Heart left ventricle (tissue), 16 donors: ENCODE measurements at places on chromosomes 5 and 9. TPM values are rescaled to one million over a fixed set of nuclear protein-coding genes. Genes with fewer than 3 reads are reported as not detected.

DNA sequence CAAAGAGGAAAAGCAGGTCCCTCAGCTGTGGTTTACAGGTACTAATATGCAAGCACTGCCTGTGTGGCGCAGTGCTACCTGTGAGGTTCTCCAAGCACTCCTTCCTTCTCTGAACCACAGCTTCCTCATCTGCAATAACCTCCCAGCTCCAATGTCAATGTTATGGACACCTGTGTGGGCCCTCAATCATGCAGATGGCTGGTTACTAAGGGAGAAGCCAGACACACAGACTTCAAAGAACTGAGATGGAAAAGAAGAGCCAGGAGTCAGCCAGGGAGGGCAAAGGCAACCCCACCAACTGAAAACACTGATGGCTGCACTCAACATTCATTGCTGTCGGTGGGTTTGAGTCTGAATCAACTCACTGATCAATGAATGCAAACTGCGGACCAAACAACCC, 77.7 kb downstream of the NR6A1 start:
- peaks cover 9% of the 10 kb centered on the region for H3K4me1 ChIP-seq
- H3K4me3 ChIP-seq, result no peak overlapping the region
- no peaks in the 10 kb centered on the region for H3K36me3 ChIP-seq
- DNase-seq, result no peak
- no peak overlapping the region for H3K27ac ChIP-seq
- no peaks in the 10 kb centered on the region for H3K27me3 ChIP-seq

DNA sequence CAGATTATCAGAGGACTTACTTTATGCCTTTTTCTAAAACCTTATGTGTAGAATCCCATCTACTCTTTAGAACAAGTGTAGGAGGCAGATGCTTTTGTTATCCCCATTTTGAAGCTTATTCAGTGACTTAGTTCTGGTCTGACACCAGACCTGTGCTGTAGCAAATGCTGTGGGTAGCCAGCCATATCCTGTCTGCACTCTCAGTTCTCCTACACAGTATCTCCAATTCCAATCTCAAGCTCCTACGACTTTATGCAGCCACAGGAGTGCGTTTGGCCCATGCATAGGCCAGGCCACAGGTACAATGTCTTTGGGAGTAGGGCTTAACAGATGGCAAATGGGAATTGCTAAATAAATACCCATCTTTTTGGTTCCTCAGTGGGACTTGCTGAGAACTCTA, 292.6 kb downstream of the MCTP1 start:
- H3K4me1 ChIP-seq, result no peaks in the 10 kb centered on the region
- H3K27me3 ChIP-seq, result no peaks in the 10 kb centered on the region
- H3K36me3 ChIP-seq, result no peaks in the 10 kb centered on the region
- DNase-seq, result no peak

- H3K4me3 ChIP-seq, result peak overlapping the region; percentile 97
- peaks cover 32% of the 10 kb centered on the region for H3K4me1 ChIP-seq
- no peaks in the 10 kb centered on the region for H3K27me3 ChIP-seq
- H3K27ac ChIP-seq, result peak overlapping the region; percentile 98
- no peak for DNase-seq
- H3K36me3 ChIP-seq, result peaks cover 30% of the 10 kb centered on the region
Measured at GRCh38 chr5:172769616-172770373, 1.2 kb downstream of the DUSP1 start.

DNA sequence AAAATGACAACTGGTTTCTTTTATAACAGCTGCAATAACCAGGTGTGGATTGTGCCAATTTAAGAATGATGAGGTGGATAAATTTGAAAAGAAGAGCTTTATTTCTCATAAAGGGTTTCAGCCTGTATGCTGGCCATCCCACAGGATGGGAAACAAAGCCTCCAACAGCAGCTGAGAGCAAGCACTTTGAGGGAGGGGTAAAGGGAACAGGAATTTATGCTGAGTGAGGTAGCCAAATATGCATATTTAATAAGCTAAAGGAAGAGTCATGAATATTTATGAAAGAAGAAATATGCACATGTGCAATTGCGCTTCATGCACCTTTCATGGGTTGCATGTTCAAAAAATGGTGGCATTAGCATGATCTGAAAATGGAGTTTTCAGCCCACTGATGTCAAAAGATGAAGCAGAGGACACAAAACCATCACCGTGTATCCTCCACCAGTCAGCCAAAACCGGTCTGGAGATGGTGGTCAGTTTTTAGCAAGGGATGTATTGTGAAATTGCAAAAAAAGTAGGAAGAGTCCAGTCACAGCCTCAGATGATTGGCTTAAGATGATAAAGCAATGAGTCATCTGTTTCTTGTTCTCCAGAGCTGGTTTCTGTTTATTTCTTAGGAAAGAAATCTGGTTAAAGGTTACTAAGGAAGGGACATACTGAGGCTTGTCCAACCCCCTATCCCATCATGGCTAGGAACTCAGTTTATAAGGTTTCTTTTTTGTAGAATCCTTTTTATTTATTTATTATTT, 47.9 kb downstream of the DEPDC1B start:
- H3K27me3 ChIP-seq, result no peaks in the 10 kb centered on the region
- H3K27ac ChIP-seq, result no peak overlapping the region
- H3K36me3 ChIP-seq, result no peaks in the 10 kb centered on the region
- no peak overlapping the region for H3K4me3 ChIP-seq
- H3K4me1 ChIP-seq, result no peaks in the 10 kb centered on the region

GRCh38 chr5:68215898-68216244, 315 bp downstream of the PIK3R1 start:
- no peaks in the 10 kb centered on the region for H3K4me1 ChIP-seq
- peak overlapping the region; percentile 88 for H3K4me3 ChIP-seq
- H3K27ac ChIP-seq, result peak overlapping the region; percentile 100
- no peaks in the 10 kb centered on the region for H3K36me3 ChIP-seq

DNA sequence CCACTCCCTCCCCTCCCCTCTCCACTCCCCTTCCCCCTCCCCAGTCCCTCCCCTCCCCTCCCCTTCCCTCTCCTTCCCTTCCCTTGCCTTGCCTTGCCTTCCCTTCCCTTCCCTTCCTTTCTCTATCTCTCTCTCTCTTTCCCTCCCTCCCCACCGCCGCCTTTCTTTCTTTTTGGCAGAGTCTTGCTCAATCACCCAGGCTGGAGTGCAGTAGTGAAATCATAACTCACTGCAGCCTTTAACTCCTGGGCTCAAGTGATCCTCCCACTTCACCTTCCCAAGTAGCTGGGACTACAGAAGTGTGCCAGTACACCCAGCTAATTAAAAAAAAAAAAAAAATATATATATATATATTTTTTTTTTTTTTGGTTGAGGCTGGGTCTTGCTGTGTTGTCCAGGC, 45.5 kb downstream of the IL31RA start:
- no peaks in the 10 kb centered on the region for H3K4me1 ChIP-seq
- no peak overlapping the region for H3K27ac ChIP-seq
- H3K36me3 ChIP-seq, result no peaks in the 10 kb centered on the region
- H3K4me3 ChIP-seq, result no peak overlapping the region
- H3K27me3 ChIP-seq, result no peaks in the 10 kb centered on the region

- H3K27ac ChIP-seq, result no peak overlapping the region
- peaks cover 3% of the 10 kb centered on the region for H3K4me1 ChIP-seq
- H3K36me3 ChIP-seq, result no peaks in the 10 kb centered on the region
- no peaks in the 10 kb centered on the region for H3K27me3 ChIP-seq
Measured at GRCh38 chr9:133563291-133563796, 28.8 kb downstream of the ADAMTSL2 start.

DNA sequence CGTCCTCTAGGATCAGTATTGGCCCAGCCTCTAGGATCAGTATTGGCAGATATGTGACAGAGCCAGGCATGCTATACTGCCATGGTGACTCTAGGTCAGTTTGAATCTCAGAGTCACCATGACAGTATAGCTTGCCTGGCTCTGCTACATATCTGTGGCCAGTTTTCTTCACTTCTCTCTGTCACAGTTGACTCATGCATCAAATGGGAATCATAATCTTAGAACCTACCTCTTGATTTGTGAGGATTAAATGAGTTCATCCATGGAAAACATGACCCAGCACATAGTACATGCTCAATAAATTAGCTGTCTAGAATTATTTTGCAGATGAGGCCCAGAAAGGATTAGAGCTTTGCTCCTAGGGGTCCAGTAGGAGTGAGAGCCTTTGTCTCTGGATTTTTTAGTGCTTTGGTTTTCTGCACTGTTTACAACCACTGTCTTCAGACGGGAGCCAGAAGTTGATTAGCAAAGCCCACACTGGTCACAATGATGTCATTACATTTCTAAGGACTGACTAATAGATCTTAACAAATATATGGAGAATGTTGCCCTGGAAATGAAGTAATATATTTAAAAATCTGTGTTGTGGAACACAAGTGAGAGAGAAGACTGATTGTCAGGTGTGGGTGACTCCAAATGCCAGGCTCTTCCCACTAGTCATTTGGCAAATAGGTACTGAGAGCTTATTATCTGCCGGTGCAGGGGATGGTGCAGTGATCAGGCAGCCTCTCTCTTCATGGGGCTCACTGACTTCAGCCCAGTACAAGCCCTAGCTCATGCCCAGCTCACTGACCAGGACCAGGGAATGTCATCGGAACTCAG, 76.0 kb downstream of the COL15A1 start:
- peaks cover 13% of the 10 kb centered on the region for H3K4me1 ChIP-seq
- no peaks in the 10 kb centered on the region for H3K36me3 ChIP-seq
- no peak overlapping the region for H3K4me3 ChIP-seq
- peak overlapping the region; percentile 15 for H3K27ac ChIP-seq
- DNase-seq, result no peak
- H3K27me3 ChIP-seq, result no peaks in the 10 kb centered on the region

GRCh38 chr9:124266139-124266825, 8.5 kb downstream of the NEK6 start:
- no peaks in the 10 kb centered on the region for H3K36me3 ChIP-seq
- peaks cover 33% of the 10 kb centered on the region for H3K4me1 ChIP-seq

DNA sequence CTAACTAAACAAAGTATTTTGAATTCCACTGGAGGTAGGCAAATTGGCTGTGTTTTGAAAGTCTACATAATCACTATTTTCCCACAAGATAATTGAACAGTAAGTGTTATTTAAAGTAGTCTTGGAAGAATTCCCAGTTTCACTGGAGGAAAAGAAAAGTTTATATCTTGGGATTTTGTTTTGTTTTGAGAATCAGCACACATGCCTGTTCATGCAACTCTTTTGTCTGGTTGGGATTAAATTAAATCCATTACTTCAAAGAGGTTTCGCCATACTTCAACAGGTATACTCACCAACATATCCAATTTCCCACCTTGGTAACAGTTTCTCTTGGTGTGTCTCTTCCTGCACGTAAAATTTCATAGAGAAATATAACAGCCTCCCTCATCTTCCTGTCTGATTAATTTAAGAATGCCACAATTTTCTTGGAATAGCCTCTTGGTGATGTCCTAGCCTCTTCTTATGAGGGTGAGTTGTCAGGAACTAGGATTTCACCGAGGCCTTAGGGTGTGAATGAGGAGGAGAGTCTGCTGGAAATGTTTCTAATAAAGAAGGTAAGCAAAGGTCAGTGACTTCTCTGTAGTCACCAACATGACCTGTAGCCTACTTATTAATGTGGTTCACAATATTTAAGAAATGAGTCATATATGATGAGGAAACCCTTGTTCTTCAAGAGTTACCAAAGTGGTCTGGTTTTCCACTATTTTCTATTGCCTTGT, 48.1 kb downstream of the ITGA2 start:
- no peaks in the 10 kb centered on the region for H3K36me3 ChIP-seq
- no peak overlapping the region for H3K27ac ChIP-seq
- no peaks in the 10 kb centered on the region for H3K27me3 ChIP-seq
- no peak for DNase-seq
- H3K4me1 ChIP-seq, result peaks cover 19% of the 10 kb centered on the region

DNA sequence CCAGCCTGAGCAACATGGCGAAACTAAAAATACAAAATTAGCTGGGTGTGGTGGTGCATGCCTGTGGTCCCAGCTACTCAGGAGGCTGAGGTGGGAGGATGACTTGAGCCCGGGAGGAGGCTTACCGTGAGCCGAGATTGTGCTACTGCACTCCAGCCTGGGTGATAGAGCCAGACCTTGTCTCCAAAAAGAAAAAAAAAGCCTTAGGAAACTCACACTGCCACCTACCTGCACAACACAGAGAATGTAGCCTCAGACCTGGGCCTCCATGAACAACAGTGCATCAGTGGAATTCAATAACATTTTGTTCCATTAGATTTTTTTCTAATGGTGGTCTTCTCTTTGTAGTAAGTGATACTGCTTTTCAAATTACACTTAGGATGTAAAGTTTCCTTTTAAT, 63.8 kb upstream of the RARS1 start:
- H3K27me3 ChIP-seq, result no peaks in the 10 kb centered on the region
- no peaks in the 10 kb centered on the region for H3K4me1 ChIP-seq
- DNase-seq, result no peak
- no peak overlapping the region for H3K4me3 ChIP-seq
- H3K36me3 ChIP-seq, result no peaks in the 10 kb centered on the region

GRCh38 chr9:128470560-128470959, 14.8 kb downstream of the ODF2 start:
- H3K27me3 ChIP-seq, result no peaks in the 10 kb centered on the region
- peaks cover 3% of the 10 kb centered on the region for H3K36me3 ChIP-seq
- no peak overlapping the region for H3K27ac ChIP-seq
- H3K4me3 ChIP-seq, result no peak overlapping the region
- no peak for DNase-seq

DNA sequence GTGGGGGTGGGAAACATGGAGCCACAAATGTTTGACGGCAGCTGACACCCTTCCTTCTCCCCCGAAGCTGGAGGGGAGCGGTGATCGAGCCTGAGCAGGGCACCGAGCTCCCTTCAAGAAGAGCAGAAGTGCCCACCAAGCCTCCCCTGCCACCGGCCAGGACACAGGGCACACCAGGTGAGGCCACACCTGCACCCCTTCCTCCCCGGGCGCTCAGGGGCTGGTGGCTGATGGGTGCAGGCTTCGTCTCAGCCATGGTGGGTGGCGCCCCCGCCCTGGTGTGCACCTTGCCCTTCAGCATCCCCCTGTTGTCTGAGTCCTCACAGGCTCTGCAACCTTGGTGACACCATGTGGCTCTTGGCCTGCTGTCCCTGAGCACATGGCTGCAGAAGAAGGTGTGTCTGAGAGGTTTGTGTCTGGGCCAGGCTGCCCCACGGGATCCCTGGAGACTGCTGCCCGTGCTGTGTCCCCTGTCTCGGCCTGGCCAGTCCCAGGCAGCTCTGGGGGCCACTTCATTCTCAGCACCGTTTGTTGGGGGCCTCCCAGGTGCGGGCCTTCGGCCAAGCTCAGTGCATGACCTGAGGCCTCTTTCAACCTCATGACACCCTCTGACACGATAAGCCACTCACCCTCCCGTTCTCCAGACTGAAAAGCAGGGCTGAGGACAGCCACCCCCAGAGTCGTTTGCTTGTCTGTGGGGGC, 11.1 kb downstream of the MAN1B1 start:
- H3K36me3 ChIP-seq, result peaks cover 87% of the 10 kb centered on the region
- H3K27ac ChIP-seq, result no peak overlapping the region
- no peaks in the 10 kb centered on the region for H3K27me3 ChIP-seq
- H3K4me3 ChIP-seq, result no peak overlapping the region

GRCh38 chr5:103446813-103447212, 115.8 kb downstream of the NUDT12 start:
- no peaks in the 10 kb centered on the region for H3K36me3 ChIP-seq
- no peak for DNase-seq
- H3K4me3 ChIP-seq, result no peak overlapping the region
- H3K4me1 ChIP-seq, result no peaks in the 10 kb centered on the region
- no peak overlapping the region for H3K27ac ChIP-seq

SPOCK1 gene
- 22.1 TPM for total RNA-seq

ITGA1 gene
- 24.6 TPM for total RNA-seq

TXNDC8 gene
- total RNA-seq, result not detected

PCDHGA4 gene
- total RNA-seq, result 13.4 TPM

SPATA9 gene
- 0.99 TPM for total RNA-seq

DUSP1 gene
- total RNA-seq, result 305 TPM

CYLC2 gene
- total RNA-seq, result not detected

CEL gene
- 1.1 TPM for total RNA-seq

GPR150 gene
- 0.17 TPM for total RNA-seq
